Peyer's patch (tissue), 4 donors: ENCODE measurements at places on chromosomes 7 and 10. TPM values are rescaled to one million over a fixed set of nuclear protein-coding genes. Genes with fewer than 3 reads are reported as not detected.

DNA sequence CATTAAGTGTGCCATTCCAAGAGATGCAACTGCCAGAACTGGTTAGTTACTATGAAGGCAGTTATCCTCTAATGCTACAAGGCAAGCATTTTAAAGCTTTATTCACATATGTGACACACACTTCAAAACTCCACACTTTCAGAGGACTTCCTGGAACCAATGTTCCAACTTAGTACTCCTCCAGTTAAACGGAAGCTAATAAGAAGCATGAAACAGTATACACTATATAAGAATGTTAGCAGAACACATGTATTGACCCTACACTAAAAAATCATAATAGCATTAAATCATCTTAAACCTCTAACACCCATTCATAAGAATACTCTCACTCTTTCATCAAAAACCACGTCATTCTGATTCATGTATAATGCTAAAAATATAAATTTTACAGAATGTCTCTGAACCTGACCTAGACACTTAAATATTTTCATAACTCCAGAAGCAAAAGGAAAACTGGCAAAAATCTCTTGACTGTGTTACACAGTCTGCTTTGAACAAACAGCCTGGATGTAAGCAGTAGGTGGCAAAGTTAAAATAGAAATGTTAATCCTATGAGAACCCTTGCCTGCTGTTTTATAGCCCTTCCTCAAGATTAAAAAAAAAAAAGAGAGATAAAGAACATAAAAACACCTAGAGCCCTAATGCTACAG lies 135.0 kb downstream of the SEMA3C start:
- no peak for DNase-seq

DNA sequence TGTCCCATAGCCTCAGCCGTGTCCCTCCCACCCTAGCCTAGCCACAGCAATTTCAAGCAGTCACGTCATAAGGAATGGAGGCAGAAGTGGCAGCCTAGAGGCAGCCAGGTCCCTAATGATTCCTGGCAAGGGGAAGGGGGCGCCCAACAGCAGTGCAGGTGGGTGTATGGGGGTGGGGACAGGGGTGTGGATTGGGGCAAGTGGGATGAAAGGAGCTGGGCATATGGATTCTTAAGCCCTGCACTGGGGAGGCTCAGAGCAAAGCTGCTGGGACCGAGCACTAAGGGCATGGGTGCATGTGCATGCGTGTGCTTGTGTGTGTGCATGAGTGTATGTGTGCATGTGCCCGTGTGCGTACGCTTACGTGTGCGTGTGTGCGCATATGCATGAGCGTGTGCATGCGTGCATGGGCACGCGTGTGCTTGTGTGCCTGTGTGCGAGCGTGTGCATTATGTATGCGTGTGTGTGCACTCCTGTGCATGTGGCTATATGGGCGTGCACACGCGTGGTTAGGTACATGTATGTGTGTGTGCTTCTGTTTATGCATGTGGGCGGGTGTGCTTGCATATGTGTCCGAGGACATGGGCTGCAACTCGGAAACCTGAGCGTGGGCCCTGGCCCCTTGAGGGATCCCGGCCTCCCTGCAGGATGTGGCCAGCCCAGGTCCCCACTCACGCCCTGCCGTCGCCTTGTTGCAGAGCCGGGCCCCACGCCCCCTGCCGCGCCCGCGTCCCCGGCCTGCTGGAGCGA lies 34.1 kb downstream of the SH2B2 start:
- no peak for DNase-seq

Gene ITIH2
- total RNA-seq, result not detected

DNA sequence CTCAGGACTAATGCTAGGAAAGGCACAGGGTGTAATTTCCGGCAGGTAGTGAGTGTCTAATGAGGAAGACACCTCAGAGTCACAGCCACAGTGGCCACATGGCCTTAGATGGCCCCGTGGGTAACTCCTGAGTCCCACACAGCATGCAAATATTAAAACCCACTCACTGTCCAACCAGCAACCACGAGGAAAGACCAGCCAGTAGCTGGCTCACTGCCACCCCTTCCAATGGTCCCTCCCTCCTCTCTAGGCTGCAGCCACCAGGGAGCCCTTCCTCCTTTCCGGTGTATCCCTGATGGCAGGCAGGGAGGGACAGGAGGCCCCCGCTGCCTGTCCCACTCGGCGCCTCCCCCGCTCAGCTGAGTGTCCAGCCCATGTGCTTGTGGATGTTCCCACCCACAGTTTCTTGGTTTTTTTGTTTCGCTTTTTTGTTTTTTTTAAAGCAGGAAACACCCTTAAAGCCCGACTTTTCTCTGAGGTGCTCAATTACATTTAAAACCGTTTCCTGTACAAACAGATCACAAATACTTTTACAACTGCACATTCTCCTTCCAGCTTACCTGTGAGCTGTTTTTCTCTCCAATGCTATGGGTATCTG lies 9.2 kb downstream of the BNIP3 start:
- DNase-seq, result peak; percentile 52

DNA sequence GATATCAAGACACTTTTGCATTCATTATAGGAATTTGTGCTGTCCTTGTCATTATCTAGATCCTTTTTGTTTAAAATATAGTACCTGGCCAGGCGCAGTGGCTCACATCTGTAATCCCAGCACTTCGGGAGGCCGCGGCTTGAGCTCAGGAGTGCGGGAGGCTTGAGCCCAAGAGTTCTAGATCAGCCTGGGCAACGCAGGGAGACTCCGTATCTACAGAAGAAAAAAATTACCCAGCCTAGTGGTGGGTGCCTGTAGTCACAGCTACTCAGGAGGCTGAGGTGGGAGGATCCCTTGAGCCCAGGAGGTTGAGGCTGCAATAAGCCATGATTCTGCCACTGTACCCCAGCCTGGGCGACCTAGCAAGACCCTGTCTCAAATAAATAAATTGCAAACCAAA lies 621 bp upstream of the MORN4 start:
- DNase-seq, result no peak

Gene AQP1
- 83.2 TPM for total RNA-seq

Gene CLDN3
- 944 TPM for total RNA-seq

DNA sequence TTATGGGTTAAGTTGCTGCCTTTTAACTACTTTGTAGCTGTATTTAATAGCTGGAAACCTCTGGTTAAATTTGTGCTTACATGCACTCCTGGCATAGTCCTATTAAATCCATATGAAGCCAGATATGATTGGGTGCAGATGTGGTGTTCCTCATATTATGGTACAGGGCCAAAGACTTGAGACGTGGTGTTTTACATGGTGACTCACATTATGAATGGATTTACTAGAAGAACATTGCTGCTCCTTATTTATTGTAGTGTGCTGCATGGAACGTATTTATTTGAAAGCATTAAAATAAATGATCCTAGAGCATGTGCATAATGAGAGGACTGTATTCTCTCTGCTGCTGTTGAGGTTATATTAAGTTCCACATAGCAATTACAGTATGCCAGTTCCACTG lies 224.1 kb downstream of the SLC25A13 start:
- no peak for DNase-seq

Gene PLXDC2
- total RNA-seq, result 21.2 TPM

- no peak for DNase-seq
Observed at GRCh38 chr10:6576326-6576725, 3.8 kb downstream of the PRKCQ start.

DNA sequence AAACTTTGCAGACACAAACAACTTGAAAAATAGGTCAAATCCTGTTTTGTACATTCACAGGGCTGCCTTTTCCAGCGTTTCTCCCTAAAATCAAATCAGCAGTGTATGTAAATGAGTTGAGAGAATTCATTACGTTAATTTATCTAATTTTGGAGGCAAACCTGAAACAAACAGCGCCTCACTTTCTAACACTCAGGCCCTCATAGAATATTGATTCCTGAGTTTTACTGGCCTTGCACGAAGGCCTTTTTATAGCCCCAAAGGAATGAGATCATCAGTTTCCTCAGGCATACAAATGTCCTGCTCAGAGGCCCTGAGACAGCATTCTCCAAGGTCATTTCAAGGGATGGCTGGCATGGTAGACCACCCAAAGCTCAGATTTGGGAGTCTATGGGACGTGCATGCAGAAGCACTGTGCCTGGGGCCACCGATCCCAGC lies 131.7 kb upstream of the CHST15 start:
- no peak for DNase-seq

Gene VSTM2A
- total RNA-seq, result 2.5 TPM

DNA sequence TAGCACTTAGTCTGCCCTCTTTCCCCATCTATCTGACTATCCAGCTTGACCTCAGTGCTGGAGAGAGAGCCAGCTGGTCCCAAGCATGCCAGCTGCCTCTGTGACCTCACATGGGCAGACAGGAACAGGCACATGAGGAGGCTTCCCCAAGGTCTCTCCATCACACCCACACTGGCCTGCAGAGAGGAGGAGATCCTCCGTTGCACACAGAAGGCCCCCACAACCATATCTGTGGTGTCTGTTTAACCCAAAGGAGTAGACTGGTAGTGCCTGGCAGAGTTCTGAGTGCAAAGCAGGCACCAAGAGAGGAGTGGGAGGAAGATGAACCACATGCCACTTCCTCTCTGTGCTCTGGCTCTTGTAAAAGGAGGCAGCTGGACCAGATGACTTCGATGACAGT lies 4.8 kb upstream of the ANK3 start:
- no peak for DNase-seq

Gene CRYGN
- not detected for total RNA-seq

Gene TRIL
- total RNA-seq, result 0.70 TPM

DNA sequence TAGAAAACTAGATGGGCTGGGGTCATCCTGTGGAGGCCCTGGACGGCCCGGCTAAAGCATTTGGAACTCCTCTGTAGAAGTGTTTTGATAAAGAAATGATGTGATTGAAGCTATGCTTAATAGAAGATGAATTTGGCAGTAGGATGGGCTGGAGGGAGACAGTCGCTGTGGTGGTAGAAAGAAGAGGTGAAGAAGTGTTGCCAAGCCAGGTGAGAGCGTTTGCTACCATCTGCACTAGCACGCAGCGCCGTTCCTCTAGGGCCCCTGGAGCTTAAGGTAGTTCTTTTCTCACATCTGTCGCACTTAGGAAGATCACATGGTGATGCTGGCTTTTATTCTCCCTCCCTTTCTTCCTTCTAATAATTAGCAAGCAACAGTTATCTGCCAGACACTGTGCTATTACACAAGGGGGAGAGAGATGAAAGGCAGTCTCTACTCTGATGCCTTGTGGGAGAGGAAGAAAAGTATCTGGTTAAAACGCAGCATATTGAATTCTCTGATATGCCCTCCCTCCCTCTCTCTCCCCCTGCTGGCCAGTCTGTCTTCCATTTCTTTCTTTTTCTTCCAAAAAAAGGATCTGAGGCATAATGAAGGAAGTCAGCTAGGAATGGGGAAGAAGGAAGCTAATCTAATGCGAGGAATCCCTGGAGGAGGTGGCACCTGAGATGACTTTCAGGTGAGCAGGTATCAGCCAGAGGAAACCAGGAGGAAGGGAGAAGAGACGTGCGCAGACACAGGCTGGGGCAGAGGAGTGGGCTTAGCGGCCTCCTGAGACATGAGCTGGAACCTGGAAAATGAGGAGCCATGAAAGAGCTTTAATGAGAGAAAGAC lies 162.3 kb upstream of the KLF14 start:
- no peak for DNase-seq

GRCh38 chr7:10579561-10579960 lies 394.1 kb upstream of the PHF14 start:
- no peak for DNase-seq

DNA sequence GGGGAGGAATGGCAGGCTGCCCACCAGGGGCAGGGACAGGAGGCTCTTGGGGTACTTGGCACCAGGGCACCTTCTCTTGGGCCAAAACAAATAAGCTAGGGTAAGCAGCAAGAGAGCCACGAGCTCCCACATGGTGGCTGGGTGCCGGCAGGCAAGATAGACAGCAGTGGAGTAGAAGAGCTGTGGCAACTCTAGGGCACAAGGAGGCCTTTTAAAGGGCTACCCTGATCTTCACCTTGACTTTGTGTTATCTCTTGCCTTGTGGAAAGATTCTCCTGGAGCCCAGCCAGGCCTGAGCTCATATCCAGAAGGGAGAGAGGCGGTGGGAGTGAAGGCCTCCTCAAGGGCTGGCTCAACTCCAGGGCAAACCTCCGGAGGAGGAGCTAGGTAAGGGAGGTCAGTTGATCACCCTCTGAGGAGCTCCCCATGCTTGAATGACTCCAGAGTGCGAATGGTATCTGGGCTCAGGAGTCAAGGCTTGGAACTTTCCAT lies at the start of gene CYP17A1:
Gene CYP17A1 (minus strand): TSS at position 184 of the 492 bp plus-strand sequence. CDS start 52 bp downstream, at position 132.
- DNase-seq, result no peak

Gene GSDME
- total RNA-seq, result 14.0 TPM

GRCh38 chr7:82258181-82258580 lies 185.4 kb downstream of the CACNA2D1 start:
- DNase-seq, result no peak

DNA sequence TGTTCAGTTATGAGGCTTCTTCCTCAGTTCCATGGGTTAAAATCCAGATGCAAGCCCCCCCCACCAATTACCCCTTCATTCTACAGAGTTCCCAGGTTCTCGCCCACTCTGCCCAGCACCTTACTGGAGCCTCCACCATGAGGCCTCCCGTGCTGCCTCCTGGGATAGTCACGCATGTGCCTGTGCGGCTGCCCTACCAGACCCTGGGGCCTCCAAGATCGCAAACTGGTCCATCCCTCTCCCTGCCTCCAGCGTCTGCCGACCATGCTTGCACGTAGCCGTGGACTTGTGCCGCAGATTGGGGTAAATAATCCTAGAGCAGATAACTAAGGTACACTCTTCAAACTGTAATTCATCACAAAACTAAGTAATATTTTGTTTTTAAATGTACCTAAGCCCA lies 611.2 kb downstream of the PTPRN2 start:
- DNase-seq, result no peak

Gene PODXL
- total RNA-seq, result 7.5 TPM

DNA sequence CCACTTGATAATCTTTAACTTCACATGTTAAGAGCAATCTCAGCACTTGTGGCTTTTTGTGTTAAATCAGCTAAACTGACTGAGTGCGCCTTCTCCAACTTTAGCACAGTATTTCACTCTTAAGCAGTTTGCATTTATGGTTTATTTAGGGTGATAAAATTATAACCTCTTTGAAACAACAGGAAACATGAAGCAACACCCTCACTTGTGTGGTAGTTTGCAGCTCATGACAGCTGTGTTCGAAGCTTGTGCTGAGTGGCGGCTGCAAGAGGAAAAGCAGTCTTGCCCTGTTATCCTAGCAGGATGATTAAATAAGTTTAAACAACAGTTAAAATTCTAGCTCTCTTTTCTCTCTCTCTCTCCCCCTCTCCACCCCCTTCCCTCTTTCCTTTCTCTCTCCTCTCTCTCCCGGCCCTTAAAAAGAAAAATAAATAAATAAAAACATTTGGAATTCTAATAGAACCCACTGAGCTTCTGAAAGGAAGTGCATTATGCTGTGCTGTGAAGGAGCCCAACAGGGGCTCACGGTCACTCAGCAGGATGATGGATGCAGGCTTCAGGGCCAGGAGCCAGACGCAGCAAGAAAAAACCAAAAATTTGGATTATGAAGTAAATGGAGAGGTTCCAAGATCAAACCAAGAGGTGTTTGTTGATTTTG lies 25.2 kb downstream of the OGDH start:
- no peak for DNase-seq

Gene AGR2
- total RNA-seq, result 282 TPM
